Fibroblast of lung (primary cell): ENCODE measurements at places on chromosomes 11 and 22. TPM values are rescaled to one million over a fixed set of nuclear protein-coding genes. Genes with fewer than 3 reads are reported as not detected.

Gene ABCG4
- total RNA-seq = under 0.01 and 0.17 TPM in 2 replicates

Gene SYT13
- not detected in 2 replicates for total RNA-seq

Gene TMPRSS6
- not detected in 2 replicates for total RNA-seq

Gene TEX54
- not detected in 2 replicates for total RNA-seq

Gene OR2AG2
- under 0.01 TPM in 2 replicates for total RNA-seq

Gene OR5A1
- not detected in 2 replicates for total RNA-seq

Gene OR10W1
- total RNA-seq = not detected in 2 replicates

Gene CDHR5
- total RNA-seq = not detected in 2 replicates

Gene THRSP
- under 0.01 TPM in 1 of 2 replicates, not detected in the other for total RNA-seq

Gene SLC22A8
- not detected in 2 replicates for total RNA-seq

Gene IFITM5
- 0.50 TPM in 1 of 2 replicates, not detected in the other for total RNA-seq

Gene SCGB1D2
- not detected in 2 replicates for total RNA-seq

Gene MAML2
- 9.8 and 13.0 TPM in 2 replicates for total RNA-seq

Gene CCDC87
- total RNA-seq = 0.26 and 0.33 TPM in 2 replicates

Gene RAB38
- 4.9 and 10.1 TPM in 2 replicates for total RNA-seq

Gene APOA5
- not detected in 2 replicates for total RNA-seq

Gene CECR2
- under 0.01 and 0.51 TPM in 2 replicates for total RNA-seq

Gene FGF4
- not detected in 2 replicates for total RNA-seq

Gene ACTN3
- total RNA-seq = under 0.01 TPM in 1 of 2 replicates, not detected in the other

Gene TSPO
- 179 and 243 TPM in 2 replicates for total RNA-seq

Gene KRTAP5-10
- total RNA-seq = not detected in 2 replicates

Gene OR10G6
- not detected in 2 replicates for total RNA-seq

Gene APOL4
- 2.0 and 2.1 TPM in 2 replicates for total RNA-seq

Gene RTN4R
- total RNA-seq = 0.26 and 0.99 TPM in 2 replicates

Gene UPB1
- total RNA-seq = under 0.01 TPM in 1 of 2 replicates, not detected in the other

Gene SLC1A2
- total RNA-seq = 2.1 and 7.6 TPM in 2 replicates

Gene PRDM10
- 2.5 and 3.3 TPM in 2 replicates for total RNA-seq

Gene APOBEC3G
- total RNA-seq = 21.8 and 22.1 TPM in 2 replicates

Gene HIC2
- 1.8 and 2.3 TPM in 2 replicates for total RNA-seq

Gene GRAP2
- total RNA-seq = not detected in 2 replicates

Gene MYO18B
- under 0.01 and 0.17 TPM in 2 replicates for total RNA-seq

Gene NXPE4
- total RNA-seq = not detected in 2 replicates

Gene CATSPERZ
- total RNA-seq = 0.33 and 1.0 TPM in 2 replicates

Gene ZNF74
- total RNA-seq = 12.3 and 13.0 TPM in 2 replicates

Gene MYOD1
- not detected in 2 replicates for total RNA-seq

Gene METTL15
- 20.5 and 28.4 TPM in 2 replicates for total RNA-seq

Gene MCM5
- total RNA-seq = 7.2 and 13.4 TPM in 2 replicates

Gene SHANK2
- total RNA-seq = 1.3 and 11.6 TPM in 2 replicates

Gene ACR
- not detected in 2 replicates for total RNA-seq
